ENCODE measurements at places on chromosomes 1 and 21.

- no peak for DNase-seq
Measured at GRCh38 chr1:187762118-187762517, 933.4 kb downstream of the PLA2G4A start.

DNA sequence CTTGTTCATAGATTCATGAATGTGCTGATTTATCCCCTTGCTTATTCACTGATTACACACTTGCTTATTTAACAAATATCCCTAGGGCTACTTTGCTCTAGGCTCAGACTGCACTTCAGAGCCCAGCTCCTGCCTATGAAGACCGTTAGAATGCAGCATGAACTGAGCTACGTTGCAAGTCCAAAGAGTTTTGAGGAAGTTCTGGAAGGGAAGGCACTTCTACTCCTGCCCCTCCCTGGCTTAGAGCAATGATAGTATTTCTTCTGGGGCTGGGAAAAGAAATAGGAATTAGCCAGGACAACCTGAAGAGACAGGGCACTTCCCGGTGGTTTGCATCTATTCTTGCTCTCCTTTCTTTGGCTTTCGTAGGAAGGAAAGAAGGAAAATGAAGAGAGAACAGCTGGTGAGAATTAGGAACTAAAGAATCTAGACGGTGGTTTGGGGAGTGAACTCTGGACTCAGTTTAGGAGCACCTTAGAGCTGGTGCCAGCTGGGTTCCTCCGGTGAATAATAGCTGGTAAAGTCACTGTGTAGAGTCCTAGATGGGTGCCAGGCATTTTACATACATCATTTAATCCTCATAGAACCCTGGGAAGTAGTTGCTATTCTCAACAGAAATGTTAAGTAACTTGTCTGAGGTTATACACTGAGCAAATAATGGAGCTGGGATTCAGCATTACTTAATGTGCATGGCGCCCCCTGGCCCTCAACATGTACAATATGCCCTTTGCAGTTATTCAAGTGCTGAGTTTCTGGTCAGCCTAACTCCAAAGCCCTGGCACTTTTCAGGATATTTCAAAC, 65.9 kb downstream of the NDUFS5 start:
- DNase-seq = no peak

DNA sequence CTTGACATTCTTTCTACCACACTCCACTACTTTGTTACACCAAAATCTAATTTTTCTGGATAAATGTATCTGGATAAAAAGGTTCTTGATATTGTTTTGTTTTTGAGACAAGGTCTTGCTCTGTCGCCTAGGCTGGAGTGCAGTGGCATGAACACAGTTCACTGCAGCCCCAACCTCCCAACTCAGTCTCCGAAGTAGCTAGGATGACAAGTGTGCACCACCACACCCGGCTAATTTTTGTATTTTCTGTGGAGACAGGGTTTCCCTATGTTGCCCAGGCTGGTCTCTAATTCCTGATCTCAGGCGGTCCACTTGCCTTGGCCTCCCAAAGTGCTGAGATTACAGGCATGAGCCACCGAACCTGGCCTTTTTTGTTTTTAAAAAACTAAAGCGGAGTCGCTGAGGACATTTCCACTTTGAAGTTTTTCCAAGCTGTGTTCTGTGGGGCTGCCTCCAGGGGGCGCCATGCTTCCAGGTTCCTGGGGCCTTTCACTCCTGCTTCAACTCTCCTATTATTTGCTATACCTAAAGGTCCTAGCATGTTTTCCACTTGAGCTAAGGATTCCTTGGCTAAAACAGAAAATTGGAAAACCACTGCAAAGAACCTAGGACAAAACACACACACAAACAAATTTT, 14.1 kb upstream of the NCMAP start:
- no peak for DNase-seq

DNA sequence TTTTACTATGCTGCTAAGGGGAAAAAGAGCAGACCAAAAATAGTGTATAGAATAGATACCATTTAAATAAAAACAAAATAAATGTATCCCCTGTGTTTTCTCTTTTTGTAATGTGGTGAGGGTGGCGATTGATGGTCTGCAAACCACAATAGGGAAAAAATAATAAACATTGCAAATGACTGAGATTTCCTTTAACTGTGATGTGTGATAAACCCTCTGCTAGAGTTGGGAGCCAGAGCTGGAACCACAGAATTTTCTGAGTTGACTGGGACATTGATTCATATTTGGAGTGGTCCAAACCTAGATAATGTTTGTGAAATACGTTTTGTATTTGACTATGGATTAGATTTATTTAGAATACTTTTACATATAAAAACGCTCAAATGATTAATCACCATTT, 70.6 kb upstream of the PTGFR start:
- no peak for DNase-seq

All from stimulated activated CD8-positive, alpha-beta memory T cell treated with anti-CD3 and anti-CD28 coated beads, Interleukin-7, amount 100 ng/mL, for 4 hours (primary cell).